Stimulated activated CD8-positive, alpha-beta memory T cell treated with anti-CD3 and anti-CD28 coated beads, Interleukin-7, amount 100 ng/mL, for 48 hours (primary cell): ENCODE measurements at places on chromosomes 11 and 22.

DNA sequence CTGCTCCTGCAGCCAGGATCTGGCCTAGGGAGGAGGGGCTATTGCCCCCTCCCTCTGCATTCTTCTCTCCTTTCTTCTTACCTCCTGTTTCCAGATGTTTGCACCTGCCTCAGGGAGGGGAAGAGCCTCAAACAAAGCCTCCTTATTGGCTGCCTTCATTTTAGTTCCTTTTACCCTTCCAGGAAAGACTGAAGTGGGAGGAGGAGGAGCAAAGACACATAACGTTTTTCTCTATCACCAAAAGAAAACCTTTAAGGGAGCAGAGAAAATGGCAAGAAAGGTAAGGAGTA is 13.3 kb upstream of the CHRM1 start:
- no peak for DNase-seq

DNA sequence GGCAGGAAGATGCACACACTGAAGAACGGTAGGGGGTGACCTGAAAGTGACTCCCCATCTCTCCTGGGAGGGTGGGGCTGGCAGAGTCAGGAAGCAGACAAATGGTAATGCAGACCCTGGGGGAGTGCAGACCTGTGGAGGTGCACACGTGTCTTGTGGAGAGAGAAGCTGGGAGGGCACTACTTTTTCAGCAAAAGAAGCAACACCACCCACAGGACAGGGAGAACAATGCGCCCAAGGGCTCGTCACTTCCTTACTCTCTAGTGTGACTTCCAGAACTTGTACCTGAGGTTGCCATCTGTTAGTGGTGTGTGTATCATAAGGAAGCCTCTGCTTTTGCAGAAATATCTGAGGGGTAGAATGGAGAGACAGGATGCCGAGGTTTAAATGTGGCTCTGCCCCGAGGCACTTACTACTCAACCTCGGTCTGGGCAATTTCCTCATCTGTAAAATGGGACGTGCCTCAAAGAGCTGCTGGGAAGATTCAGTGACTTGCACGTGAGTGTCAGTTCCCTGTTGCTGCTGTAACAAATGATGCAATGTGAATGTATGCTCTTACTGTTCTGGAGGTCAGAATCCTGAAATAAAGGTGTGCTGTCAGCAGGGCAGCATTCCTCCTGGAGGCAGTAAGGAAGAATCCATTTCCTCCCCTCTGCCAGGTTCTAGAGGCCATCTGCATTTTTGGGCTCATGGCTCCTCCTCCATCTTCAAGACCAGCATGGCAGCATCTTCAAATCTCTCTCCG is 323.4 kb downstream of the SHANK2 start:
- no peak for DNase-seq

- DNase-seq: no peak
These were observed 89.6 kb downstream of the ISX start for GRCh38 chr22:35155403-35156025.

- no peak for DNase-seq
These were observed 36.4 kb downstream of the DEPDC5 start for GRCh38 chr22:31790240-31790639.

DNA sequence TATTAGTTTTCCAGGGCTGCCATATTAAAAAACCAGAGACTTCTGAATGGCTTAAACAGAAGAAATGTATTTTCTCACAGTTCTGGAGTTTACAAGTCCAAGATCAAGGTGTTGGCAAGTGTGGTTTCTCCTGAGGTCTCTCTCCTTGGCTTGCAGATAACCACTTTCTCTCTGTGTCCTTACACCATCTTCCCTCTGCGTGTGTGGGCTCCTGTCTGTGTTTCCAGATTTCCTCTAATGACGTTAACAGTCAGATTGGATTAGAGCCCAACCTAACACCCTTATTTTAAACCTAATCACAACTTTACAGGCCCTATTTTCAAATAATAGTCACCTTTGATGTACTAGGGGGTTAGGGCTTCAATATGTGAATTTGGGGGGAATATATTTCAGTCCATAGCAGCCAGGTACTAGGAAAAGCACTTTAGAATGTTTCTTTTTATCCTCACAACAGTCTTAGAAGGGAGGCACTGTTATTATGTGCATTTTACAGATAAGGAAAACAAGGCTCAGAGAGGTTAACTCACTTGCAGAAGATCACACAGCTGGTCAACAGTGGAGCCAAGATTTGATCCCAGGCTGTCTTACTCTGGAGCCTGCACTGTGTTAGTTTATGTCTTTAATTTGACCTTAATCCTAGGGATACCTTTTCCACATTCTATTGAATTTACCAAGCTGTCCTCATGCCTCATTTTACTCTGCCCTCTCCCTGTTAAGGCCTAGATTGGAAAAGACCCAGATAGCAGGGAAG is 116.4 kb upstream of the CRYBB3 start:
- no peak for DNase-seq

DNA sequence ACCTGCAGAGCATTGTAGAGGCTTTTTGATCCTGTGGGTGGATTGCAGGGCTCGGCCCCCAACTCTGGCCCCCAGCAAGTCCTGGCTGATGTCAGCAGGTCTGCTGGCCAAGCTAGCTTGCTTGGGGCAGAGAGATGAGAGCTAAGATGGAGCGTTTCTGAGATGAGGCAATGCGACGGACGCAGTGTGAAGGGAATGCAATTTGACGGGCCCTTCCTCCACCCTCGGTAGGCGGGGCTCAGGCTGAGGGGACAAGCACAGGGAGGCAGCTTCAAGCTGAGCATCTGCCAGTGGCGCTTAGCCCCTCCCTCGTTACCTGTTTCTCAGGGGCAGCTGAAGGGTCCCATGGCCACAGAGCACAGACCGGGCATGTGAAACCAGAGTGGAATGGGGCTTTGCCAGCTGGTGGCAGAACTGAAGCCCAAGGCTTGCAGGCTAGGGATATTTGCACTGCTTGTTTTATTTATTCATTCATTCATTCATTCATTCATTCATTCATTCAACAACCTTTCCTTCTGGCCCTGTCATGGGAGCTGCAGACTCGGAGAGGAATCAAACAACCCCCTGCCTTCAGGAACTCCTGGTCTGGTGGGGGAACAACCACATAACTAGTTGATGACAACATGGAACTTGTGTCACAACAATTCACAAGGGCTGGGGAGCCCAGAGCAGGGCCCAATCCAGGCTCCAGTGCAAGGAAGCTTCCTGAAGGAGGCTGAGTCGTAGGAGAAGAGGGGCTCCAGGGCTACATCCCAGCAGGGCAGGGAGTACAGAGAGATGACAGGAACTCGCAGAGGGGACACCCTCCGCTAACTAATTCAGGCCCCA is 66.8 kb downstream of the THAP12 start:
- no peak for DNase-seq

DNA sequence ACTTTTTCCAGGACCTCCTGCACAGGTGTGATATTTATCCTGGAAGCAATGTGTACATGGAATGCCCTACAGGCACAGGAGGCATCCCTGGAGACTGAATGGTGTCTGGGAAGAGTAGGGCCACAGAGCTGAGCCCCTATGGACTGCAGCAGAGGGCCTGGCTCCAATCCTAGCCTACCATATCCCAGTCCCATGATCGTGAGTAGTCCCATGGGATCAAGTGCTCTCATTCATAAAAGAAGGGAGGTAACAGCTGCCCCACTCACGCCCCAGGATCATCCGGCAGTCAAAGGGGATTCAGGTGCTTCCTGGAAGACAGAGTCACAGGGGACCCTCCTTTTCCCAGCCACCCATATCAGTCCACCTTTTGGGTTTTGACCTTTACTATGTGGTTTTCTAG is 24.0 kb downstream of the ANKK1 start:
- no peak for DNase-seq
